Stimulated activated CD8-positive, alpha-beta memory T cell treated with anti-CD3 and anti-CD28 coated beads, Interleukin-7, amount 100 ng/mL, for 48 hours (primary cell): ENCODE measurements at places on chromosomes 2 and 18.
A peak's percentile ranks its signal among the peaks of the same experiment; 100 is the strongest.

DNA sequence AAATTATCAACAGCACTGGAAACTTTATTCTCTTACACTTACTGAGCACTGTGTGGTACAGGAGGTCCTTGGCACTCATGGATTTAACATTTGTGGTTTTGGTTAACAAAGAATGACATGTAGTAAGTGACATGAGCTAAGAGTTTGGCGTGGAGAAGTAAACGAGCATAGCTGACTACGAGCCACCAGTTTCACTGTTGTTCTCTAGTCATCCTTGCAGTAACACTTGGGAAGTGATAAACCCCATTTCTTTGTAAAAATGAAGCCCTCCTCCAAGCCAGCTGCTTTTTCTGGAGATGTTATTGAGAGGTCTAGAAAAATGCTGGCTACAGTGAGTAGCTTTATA is 32.7 kb downstream of the QPCT start:
- DNase-seq, result peak; percentile 48

- no peak for DNase-seq
Measured at GRCh38 chr2:156590085-156590739, 154.0 kb downstream of the GPD2 start.

DNA sequence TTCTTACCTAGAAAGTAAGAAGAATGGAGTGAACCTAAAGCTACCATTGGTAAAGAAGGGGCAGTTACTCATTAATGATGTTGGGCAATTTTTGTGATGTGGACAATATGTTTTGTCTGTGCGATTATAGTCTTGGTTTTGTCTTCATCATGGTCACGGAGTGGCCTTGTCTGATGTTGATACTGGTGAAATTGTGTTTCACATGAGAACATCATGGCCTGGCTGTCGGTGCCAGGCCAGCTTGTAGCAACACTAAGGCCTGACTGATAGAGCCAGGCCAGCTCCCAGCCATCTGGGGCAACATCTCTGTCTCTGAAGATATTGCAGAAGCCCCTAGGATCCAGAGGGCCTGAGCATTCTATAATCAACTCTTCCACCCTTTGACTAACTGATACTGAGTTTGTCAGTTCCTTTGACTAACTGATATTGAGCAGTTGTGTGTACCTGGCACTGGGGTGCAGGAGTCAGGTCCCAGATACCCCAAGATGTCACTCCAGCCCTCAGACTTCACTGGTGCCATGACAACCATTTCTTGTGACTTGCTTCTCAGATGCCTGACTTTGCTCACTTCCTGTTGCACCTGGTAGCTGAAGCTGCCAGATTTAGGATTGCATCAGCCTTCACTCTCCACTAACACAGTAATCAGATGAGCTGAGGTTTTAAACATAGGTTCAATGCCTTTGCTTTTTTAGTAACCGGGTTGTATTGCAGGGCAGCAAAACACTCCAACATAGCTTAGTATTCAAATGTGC is 62.5 kb downstream of the RPIA start:
- no peak for DNase-seq

DNA sequence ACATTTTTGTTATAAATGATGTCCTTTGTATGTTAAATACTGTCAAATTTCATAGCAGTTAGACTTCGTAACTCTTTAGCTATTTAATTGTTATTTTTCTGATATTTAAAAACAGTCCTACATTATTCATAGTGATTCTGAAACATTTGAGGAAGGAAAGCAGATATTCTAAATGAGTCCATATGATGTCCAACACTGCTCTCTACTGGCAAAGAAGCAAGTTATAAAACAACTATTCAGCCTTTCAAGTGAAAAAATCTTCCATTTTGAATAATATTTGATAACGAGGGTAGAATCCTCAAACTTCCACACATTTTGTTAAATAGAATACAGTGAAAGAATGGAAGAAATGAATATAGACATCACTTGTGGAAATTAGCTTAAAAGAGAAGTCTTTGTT is 220.8 kb downstream of the GULP1 start:
- no peak for DNase-seq

- no peak for DNase-seq
Measured at GRCh38 chr2:33229646-33230045, 246.8 kb upstream of the RASGRP3 start.
